ENCODE measurements at places on chromosomes 12 and 14.

DNA sequence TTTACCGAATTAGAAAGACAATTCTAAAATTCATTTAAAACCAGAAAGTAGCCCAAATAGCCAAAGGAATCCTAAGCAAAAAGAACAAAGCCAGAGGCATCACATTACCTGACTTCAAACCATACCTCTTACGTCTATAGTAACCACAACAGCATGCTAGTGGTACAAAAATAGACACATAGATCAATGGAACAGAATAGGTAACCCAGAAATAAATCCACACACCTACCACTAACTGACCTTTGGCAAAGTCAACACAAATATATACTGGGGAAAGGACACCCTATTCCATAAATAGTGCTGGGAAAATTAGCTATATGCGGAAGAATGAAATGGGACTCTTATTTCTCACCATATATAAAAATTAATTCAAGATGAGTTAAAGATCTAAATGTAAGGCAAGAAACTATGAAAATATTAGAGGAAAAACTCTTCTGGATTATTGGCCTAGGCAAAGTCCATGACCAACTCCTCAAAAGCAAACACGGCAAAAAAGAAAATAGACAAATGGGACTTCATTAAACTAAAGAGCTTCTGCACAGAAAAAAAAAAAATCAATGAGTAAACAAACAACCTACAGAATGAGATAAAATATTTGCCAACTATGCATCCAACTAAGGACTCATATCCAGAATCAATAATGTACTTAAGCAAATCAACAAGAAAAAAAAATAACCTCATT is 568.9 kb downstream of the SOX5 start:
- no peak for DNase-seq

DNA sequence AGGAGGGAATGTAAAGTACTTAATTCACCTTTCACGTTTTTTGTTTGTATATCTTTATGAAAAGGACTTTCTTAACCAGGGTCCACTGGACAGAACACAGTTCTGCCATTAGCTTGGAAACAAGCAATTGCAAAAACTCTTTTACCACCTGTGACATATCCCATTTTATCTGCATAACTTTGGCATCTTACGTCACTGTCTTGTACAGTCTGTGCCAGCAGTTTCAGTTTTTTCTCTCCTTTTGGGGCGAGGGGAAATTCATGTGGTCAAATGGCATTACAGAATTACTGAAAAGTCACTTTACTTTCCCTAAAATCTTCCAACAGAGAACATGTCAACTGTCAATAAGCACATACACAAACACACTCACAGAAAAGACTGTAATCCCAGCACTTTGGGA is 43.7 kb upstream of the SELPLG start:
- no peak for DNase-seq

DNA sequence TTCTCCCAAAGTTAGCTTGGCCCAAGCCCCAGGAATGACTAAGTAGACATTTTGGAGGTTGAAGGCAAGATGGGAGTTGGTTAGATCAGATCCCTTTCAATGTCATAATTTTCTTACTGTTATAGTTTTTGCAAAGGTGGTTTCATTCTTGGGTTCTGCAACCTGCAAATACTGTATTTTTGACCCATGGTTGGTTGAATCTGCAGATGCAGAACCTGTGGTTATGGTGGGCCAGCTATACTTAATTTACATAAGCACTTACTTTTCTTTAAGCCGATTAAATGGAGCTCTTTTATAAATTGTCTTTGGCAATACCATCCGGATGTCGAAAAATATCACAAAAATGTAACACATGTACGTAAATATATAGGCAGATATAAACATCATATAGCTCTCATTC is 25.6 kb downstream of the LEMD3 start:
- no peak for DNase-seq

DNA sequence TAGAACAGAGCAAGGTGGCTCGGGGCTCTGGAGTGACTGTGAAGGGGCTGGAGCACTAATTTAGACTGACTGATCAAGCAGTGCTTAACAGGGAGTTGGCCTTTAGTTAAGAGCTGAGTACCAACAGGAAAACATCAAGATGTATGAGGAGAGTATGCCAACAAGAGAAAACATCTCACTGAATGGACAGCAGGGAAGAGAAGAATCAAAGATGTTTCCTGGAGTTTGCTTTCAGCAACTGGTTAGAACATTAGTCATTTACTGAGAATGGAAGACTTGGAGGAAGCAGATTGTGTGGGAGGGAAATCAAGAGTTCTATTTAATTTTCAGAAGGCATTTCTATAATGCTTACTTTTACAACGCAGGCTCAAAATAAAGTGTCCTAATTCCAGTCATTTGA is 259.3 kb downstream of the ADAMTS20 start:
- DNase-seq, result no peak

- peak; percentile 59 for DNase-seq
Observed at GRCh38 chr12:546920-547845, 87.4 kb downstream of the B4GALNT3 start.

DNA sequence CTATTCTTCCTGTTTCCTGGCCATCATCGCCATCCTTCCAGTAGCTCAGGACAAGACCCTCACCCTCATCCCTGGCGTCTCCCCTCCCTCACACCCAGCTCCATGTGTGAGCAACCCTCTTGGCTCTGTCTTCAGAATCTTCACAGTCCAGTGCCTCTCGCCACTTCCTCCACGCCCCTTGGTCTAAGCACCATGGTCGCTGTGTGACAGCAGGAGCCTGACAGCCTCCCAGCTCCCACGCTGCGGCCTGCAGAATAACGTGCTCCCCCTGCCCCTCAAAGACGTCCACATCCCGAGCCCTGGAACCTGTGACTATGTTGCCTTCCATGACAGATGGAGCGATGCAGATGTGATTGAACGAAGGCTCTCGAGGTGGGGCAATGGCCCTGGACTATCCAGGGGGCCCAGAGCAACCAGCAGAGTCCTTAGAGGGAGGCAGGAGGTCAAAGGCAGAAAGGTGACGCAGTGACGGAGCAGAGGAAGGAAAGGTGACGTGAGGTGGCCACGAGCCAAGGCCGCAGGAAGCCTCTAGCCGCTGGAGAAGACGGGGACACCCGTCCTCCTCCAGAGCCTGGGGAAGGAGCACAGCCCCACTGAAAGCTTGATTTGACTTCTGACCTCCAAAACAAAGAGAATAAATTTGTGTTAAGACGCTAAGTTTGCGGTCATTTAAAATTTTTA is 139.8 kb downstream of the CALM1 start:
- no peak for DNase-seq

DNA sequence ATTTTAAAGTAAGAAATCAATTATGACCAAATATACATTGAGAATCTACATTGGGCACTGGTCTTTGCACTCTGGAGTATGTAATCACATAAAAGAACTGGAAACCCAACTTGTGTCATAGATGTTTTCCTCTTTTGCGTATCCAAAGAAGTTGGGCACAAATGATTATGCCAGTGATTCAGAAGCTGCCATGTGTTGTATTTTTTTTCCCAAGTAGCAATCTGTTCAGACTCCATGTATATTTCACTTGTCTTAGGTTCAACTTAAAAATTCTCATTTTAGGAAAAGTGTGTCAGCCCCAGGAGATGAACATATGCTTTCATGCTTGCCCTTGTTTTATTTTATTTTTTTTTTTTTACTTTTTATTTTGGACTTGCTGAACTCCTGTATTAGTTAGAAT is 441.5 kb downstream of the PDZRN4 start:
- DNase-seq, result no peak

DNA sequence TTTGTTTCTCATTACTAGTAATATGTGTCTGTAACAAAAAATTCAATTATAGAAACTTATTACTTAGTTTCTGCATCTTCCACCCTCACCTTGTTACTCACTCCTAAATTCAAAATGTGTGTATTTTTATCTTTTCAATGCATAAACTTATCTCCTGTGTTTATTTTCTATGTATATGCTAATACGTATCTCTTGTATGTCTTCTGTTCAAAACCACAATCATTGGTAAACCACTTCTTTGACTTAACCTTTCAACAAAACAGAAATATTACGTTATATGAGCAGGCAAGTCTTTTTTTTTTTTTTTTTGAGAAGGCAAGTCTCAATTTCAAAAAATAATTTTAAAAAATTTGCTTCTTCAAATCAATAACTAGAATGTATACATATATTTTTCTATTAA is 39.2 kb upstream of the RPH3A start:
- DNase-seq, result no peak

DNA sequence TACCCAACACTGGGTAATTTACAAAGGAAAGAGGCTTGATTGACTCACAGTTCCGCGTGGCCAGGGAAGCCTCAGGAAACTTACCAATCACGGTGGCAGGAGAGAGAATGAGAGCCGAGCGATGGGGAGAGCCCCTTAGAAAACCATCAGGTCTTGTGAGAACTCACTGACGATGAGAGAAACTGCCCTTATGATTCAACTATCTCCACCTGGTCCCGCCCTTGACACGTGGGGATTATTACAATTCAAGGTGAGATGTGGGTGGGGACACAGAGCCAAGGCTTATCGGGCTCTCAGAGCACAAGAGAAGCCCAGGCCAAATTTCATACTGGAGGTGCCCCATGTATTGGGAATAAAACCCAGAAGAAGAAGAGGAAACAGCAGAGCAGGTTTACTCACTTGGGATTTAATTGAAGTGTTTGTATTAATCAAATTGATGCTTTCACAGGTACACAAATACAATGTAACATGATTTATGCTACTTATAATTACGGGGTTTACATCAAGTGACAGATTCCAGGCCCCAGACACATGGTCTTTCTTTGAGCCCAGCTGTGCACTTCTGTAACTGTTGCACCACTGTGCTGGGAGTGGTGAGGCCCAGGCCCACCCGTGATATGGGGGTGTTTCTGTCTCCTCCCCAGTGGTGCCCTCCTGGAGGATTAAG is 8.2 kb upstream of the CCDC85C start:
- no peak for DNase-seq

GRCh38 chr12:93680006-93680405 is 2.8 kb downstream of the CRADD start:
- DNase-seq, result no peak

GRCh38 chr12:57547288-57548012 is 458 bp upstream of the DCTN2 start:
- DNase-seq, result no peak

DNA sequence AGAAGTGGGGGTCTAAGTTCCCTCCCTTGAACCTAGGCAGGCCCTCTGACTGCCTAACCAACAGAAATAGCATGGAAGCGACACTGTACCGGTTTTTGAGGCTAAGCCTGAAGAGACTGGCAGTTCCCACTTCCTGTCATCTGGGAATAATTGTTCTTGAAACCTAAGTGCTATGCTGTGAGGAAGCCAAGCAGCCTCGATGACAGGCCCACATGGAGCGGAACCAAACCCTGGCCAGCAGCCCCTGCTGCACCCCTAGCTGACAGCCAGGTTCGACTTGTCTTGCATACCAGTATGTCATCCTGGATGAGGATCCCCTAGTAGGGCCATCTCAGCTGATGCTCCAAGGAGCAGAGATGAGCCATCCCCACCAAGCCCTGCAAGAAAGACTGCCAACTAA is 6.4 kb upstream of the GPR68 start:
- DNase-seq, result no peak

DNA sequence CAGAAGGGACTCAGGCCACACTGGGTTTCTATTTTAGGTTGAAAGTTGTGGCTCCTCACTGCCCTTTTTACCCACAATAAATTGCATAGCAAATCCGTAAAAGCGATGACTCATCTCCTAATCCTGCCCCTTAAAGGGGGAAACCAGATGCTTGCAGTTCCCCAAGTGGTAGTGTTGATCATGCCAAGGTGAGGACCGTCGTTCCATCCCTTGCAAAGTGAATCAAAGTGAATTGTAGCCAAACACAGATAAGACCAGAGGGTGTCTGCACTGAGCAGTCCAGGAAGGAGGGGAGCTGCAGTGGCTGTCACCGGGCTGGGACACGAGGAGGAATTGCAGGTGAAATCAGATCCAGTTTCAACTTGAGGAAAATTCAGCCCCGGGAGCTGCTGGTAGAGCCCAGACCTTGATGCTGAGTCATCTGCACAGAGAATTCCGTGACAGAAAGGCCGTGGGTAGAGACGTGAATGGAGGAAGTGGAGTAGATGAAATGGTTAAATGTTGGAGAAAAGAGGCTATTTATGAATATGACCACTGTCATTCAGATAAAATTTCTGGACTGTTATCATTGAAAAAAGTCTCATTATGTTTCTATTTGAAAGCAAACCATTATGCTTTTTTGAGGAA is 44.2 kb upstream of the MMP17 start:
- DNase-seq, result no peak

- no peak for DNase-seq
Observed at GRCh38 chr12:78732481-78732880, 132.1 kb upstream of the SYT1 start.

DNA sequence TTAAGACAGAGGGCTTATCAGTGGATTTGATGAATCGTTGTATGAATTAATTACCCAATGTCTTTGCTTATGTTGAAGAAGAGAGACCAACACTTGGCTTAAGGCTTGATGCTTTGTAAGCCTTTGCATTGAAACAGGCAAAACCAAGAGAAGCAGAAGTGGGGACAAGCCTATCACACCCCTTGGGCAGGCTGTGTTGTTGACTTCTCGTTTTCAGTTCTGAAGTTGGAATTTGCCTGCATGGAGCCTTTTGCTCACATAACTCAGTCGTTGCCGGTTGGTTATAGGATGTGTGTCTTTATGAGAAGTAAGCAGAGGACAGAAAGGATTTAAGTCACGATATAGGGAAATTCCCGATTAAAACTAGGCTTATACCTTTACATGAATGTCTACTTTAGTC is 94.7 kb downstream of the CCDC92 start:
- DNase-seq, result no peak

GRCh38 chr12:97050509-97050908 is 143.5 kb downstream of the NEDD1 start:
- no peak for DNase-seq

DNA sequence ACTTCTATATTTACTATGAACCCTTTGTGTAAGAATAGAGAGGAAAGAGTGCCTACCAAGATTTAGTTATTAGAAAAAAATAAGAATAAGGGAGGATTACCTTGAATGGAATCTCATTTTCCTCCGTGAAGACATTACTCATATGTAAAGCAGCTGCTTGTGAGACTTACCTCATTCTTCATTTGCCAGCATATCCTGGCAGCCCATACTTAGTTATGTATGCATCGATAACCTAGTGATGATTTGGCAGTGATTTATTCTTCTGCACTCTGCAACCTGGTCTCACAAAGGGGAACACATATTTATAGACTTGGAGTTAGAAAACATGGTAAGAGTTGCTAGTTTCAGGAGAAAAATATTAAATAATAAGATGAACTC is 56.8 kb downstream of the LRFN5 start:
- DNase-seq, result no peak

- DNase-seq, result peak; percentile 5
Observed at GRCh38 chr14:63510538-63510937, 32.6 kb downstream of the PPP2R5E start.

GRCh38 chr12:25311506-25311905 is 60.8 kb upstream of the KRAS start:
- DNase-seq, result no peak

DNA sequence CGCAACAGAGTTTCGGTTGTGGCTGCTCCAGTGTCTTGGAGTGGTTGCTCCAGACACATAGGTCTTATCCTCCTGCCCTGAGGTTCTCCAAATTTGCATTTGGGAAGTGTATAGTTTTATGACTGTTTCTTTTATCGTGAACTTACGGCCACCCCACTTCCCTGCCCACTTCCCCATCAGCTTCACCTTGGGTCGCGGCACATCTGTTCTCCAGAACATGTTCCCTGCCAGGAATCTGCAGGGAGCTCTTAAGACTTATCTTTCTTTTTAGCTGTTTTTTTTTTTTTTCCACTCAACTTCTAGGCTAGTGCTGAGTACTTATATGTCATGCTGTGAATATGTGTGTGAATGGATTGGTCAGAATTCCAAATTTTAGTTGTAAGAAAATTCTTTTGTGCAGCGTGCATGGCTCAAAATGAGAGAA is 75.4 kb downstream of the ETV6 start:
- no peak for DNase-seq

Data from stimulated activated CD8-positive, alpha-beta memory T cell treated with anti-CD3 and anti-CD28 coated beads, Interleukin-15, amount 100 ng/mL, for 48 hours (primary cell).